ENCODE measurements at places on chromosomes 2 and 18.
A peak's percentile ranks its signal among the peaks of the same experiment; 100 is the strongest.

DNA sequence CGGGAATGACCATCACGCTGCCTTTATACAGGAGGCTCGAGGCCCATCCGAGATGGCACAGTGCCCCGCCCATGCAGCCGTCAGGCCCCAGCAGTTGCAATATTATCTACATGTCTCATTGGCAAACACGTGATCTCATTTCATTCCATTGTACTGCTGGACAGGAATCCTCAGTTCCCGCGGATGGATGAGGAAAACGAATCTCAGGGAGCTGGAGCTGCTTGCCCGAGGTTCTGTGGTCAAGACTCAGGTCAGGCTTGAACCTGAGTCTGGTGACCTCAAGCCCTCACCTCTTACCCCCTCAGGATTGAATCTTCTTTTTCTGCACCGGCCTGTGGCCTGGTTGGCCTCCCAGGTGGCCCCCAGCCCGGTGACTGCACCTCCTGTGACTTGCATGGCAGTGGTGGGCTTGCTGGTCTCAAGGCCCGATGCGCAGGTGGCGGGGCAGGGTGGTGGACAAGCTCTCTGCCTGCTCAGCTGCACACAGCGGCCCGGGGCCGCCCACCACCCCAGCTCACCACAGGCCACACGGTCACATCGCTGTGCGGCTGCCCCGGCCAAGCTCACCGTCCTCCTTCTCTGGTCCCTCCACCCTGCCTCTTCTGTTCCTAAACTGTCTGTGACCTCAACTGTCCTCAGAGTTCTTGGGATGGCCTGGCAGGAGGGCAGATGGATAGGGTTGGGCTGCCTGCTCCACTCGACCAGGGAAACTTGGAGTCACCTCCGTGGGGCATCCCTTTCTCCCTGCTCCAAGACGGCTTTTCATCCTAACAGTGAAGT is 52.0 kb upstream of the HS6ST1 start:
- no peak for DNase-seq

- DNase-seq = no peak
These were observed 97.2 kb upstream of the NXPH2 start for GRCh38 chr2:138877421-138877820.

DNA sequence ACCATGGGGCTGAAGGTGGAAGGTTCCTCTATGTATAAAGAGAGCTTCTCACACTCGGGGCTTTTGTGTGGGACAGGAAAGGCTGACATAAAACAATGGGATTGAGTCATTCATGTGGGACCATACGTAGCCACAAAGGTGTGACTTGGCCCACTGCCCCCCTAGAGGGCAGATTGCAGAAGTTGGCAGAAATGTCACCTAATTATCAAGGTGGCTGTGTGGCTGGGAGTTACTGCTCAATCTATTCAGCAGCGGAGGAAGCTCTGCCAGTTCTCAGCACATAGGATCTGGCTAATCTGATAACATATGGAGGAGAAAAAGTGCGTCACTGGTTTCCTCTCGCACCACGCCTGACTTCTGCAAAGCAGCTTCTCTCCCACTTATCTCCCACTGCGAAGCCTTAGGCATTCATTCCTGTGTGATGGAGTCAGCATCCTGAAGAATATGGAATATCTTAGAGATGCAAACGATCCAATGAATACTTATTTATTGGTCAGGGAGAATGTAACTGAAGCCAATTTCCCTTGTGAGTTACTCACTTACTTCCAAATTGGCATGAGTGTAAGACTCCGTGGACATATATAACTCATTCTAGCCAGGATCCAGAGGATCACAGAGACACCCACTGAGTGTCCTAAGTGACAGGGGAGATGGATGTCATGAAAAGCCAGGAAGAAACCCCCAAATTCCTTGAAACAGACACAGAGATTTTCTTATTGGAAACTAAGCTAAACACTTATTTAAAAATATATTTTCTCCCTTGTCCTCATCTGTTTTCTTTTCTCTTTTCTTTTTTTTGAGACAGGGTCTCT is 344.8 kb downstream of the TGIF1 start:
- DNase-seq = peak; percentile 22

DNA sequence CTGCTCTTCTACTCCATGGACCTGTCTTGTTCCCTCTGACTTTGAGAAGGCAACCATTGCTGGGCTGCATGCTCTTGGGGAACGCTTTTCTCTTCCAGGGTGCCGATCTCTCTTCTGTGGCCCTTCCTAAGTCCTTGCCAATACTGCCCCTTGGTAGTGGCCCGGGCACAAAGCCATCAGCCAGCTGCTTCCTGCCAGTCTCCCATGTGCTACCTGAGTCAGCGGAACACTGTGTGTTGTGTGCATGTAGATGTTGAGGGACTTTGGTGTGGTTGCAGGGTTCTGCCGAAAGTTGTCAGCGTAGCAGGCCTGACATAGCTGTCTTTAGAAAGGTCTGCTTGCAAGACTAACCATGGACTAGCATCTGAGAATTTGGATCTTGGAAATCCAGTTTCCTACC is 35.4 kb downstream of the MGAT5 start:
- no peak for DNase-seq

DNA sequence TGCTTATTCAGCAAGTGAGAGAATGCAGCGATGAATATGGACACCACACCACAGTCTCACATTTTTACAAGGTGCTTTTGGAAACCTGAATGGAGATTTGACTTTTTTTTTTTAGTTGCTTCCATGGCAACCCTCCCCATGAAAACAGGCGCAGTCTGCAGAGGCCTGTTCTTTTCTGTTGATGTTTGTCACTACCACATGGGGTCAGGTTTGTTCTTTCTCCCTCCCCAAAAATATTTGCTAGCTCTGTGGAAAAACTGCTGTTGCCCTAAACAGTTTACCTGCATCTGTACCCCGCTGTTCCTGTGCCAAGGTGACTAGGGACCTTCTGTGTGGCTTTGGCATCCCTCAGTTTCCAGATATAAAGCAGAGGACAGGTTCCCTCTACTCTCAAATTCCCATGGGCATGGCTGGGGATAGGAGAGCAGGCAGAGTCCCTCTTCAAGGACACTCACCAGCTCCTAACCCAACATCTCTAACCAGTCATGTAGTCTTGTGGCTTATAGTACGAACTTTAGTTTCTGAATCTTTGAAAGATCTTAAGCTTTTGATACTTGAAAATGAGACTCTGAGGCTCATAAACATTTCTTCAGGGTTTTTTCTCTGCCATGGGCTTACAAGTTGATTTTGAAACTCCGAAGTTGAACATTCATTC is 14.7 kb upstream of the MAPRE2 start:
- DNase-seq = peak; percentile 55

DNA sequence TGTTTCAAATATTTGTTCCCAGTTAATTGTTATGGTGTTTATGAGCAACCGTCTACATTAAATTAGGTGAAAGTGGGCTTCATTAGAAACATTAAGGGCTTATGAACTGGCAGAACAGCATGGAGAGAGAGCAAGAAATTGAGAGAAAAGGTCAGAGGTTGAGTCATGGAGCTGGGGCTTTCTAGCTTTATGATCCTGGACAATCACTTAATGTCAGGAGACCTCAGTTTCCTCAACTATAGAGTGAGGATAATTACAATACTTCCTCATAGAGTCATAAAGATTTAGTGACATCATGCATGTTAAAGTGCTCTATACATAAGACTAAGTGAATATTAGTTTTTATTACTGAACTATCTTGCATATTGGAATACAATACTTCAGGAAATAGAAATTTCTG is 83.9 kb downstream of the PLCL1 start:
- DNase-seq = no peak

DNA sequence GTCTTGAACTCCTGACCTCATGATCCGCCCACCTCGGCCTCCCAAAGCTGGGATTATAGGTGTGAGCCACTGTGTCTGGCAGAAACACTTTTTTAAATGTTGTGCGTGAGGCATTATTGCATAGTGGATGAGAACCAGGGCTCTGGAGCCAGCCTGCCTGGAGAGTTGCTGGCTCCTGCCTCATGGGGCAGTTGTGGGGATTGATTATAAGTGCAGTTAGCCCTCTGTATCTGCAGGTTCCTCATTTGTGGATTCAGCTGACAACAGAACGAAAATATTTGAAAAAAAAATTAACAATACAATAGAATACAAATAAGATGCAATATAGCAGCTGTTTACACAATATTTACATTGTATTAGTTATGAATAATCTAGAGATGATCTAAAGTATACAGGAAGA is 129.4 kb upstream of the EML6 start:
- DNase-seq = no peak

- no peak for DNase-seq
These were observed 204.1 kb downstream of the TWIST2 start for GRCh38 chr2:239051891-239052445.

GRCh38 chr2:112301171-112301584 is 25.8 kb downstream of the ZC3H6 start:
- no peak for DNase-seq

GRCh38 chr2:128538396-128538795 is 219.7 kb upstream of the HS6ST1 start:
- no peak for DNase-seq

DNA sequence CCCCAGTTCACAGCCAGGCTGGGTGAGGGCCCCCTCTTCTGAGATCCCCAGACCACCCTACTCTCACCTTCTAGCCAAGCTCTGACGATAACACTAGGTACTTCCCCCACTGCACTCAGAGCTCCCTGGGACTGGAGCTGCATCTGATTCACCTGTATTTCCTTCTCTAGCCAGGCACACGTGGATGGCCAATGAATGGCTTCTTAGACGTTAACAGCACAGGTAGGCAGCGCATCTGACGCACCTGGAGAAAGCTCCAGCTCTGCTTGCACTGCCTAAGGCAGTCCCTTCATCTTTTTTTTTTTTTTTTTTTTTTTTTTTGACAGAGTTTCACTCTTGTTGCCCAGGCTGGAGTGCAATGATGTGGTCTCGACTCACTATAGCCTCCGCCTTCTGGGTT is 48.1 kb downstream of the GALNT14 start:
- no peak for DNase-seq

DNA sequence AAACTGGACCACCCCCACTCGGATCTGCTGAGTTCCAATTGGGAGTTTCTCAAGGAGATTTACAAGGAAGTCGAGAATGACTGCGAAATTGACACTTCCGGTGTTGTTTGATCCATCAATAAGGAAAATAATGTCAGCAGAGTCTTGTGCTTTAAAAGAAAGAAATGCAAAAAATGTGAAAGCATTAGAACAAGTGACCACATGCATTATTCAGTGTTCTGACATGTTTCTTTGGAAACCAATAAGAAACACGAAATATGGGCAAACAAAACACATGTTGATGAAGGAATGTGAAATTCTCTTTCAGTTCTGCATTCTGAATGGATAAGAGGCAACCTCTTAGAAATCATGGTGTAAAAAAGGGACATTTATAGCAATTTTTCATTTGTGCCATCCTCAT is 25.9 kb downstream of the COL6A3 start:
- no peak for DNase-seq

- DNase-seq = peak; percentile 73
These were observed 47.7 kb downstream of the ACTR2 start for GRCh38 chr2:65275141-65275915.

DNA sequence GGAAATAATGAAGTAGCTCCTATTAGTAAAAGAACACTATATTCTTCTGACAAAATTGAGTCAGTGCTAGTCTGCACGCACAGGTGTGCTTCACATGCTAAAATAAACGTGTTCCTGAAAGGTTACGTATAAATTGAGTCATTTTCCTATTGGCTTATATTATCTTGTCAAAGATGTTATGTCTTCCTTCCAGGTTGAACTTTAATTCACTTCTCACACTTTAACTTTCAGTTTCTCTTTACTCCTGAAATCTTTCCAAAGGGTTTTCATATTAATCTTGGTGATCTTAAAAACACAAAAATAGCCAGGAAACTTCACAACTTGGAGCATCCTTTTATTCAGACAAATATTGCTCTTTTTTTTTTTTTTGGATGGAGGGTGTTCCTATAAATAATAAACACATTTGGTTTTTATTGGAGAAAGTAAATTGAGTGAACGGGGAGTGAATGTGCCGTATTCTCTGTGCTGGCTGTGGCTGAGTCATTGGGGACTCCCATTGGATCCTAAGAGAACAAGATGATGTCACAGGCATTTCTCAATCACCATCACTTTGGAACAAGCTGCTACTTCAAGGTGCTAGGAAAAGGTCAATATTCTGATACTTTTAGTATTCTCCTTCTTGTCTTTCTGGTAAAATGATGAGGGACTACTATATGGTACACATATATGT is 150.2 kb upstream of the SPATS2L start:
- no peak for DNase-seq

GRCh38 chr2:180208841-180209240 is 201.7 kb upstream of the CWC22 start:
- DNase-seq = no peak

GRCh38 chr2:20483194-20483895 is 36.5 kb downstream of the RHOB start:
- no peak for DNase-seq

- DNase-seq = no peak
These were observed 73.0 kb downstream of the MYO1B start for GRCh38 chr2:191318037-191318728.

DNA sequence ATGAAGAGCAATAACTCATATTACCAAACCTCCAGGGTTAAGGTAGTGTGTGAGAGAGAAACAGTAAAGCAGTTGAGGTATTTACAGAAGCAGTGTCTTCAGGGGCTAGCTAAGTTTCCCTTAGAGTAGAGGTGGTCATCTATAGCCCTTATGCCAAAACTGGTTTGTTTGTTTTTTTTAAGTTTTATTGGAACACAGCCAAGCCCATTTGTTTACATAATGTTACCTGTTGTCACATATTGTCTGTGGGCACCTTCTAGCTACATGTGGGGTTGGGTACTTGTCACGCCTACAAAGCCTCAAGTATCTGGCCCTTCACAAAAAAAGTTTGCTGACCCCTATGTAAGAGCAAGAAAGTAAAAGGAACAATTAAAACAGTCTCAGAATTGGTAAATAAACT is 39.4 kb downstream of the ACTR2 start:
- no peak for DNase-seq

DNA sequence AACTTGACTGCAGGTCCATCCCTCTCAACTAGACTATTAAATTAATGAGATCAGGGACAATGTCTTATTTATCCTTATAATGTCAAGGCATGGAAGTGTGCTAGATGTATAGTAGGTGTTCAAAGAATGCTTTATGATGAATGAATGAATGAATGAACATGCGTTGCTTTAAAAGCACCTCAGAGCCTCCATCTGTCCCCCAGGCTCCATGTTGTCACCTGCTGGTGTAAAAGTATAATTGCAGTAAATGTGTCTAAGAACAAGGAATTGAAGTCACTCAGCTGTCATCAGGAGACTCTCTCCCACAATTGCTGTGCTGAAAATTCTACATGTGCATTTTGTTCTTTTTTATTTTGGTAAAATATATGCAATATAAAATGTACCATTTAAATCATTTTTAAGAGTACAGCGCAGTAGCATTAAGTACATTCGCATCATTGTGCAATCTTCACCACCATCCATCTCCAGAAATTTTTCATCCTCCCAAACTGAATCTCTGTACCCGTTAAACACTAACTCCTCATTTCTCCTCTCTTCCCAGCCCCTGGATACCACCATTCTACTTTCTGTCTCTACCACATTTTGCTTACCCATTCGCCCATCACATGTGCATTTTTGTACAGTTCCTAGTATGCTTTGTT is 52.6 kb downstream of the GNAL start:
- DNase-seq = peak; percentile 65

DNA sequence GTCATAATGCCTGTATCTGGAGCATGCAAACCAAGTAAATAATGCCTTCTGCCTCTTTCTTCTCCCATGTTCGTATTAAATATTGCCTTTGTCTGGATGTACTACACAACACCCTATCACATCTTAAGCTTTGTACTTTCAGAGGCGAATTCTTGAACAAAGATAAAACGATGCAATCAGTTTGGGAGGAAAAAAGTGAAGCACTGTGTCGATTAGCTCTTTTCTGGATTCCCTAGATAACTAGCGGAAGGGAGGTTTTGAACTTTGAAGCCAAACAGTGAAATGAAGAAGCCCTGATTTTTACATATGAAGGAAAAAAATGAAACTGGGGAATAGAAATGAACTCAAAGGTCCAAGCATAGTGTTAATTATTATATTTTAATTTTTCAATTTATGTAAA is 44.7 kb downstream of the CAVIN2 start:
- DNase-seq = no peak

All from iPS-NIHi11 (cell line).